Thyroid gland (tissue), 4 donors: ENCODE measurements at places on chromosomes 7 and 10. TPM values are rescaled to one million over a fixed set of nuclear protein-coding genes. Genes with fewer than 3 reads are reported as not detected.

UPK3BL2 gene
- total RNA-seq, result 17.5 TPM

GATA3 gene
- 1.7 TPM for total RNA-seq

CCAR1 gene
- 77.1 TPM for total RNA-seq

ACTL6B gene
- total RNA-seq, result not detected

- H3K4me1 ChIP-seq, result no peaks in the 10 kb centered on the region
- no peaks in the 10 kb centered on the region for H3K27me3 ChIP-seq
- no peaks in the 10 kb centered on the region for H3K36me3 ChIP-seq
Observed at GRCh38 chr7:142168746-142169145, 57.2 kb downstream of the MGAM2 start.

DNA sequence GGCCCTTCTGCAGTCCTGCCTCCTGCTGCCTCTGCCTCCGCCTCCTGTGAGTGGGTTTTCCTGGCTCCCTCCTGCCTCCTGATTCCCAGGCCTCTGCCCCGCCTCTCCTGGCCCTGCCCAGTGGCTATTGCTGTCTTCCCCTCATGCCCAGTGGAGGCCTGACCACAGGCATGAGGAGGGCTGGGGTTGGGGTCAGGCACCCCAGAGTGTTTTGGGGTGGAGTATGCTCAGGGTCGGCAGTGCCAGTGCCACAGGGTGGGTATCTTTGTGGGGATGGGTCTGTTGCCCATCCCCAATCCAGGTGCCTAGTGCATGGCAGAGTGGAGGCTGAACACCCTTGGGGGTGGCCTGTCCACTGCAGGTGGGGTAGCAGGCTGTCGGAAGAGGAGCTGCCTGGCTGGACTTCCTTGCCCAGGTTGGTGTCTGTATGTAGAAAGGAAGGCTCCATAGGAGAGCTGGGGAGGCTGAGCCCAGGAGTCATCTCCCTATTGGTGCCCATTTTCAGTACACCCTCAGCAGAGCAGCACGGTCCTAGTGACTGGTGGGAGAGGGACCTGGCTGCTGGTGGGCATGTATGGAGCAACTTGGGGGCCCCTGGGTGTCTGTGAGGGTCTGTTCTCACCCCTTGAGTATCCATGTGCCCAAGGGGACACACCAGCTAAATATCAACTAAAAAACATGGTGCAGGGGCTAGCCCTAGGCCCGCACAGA lies 62.2 kb downstream of the ARHGAP22 start:
- DNase-seq, result peak; percentile 71
- H3K4me3 ChIP-seq, result no peak overlapping the region
- H3K27me3 ChIP-seq, result no peaks in the 10 kb centered on the region
- H3K4me1 ChIP-seq, result peaks cover 26% of the 10 kb centered on the region
- no peaks in the 10 kb centered on the region for H3K36me3 ChIP-seq
- H3K27ac ChIP-seq, result peak overlapping the region; percentile 38

DNA sequence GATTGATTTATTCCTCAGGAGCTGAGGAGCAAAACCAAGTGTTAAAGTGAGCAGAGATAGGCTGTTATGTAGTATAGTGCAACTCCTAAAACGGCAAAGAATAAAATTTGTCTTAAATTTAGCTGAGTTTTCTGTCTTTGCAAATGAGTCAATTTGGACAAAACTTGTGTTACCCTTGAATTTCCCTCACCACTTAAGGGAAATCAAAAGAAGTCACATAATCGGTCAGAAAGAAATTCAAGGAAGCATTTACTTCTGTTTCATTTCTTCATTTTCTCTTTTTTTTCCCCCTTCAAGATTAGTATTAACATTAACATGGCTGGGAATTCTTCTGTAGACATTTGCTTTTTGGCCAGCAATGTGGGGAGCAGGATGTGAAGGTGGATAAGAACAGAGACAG lies 13.9 kb downstream of the LSMEM1 start:
- no peaks in the 10 kb centered on the region for H3K36me3 ChIP-seq
- H3K27ac ChIP-seq, result no peak overlapping the region
- no peak for DNase-seq
- H3K4me1 ChIP-seq, result no peaks in the 10 kb centered on the region

- no peak overlapping the region for H3K27ac ChIP-seq
- no peak for DNase-seq
- H3K4me1 ChIP-seq, result no peaks in the 10 kb centered on the region
- no peaks in the 10 kb centered on the region for H3K36me3 ChIP-seq
- H3K27me3 ChIP-seq, result no peaks in the 10 kb centered on the region
- H3K4me3 ChIP-seq, result no peak overlapping the region
Observed at GRCh38 chr10:76769161-76769560, 868.4 kb downstream of the KCNMA1 start.

DNA sequence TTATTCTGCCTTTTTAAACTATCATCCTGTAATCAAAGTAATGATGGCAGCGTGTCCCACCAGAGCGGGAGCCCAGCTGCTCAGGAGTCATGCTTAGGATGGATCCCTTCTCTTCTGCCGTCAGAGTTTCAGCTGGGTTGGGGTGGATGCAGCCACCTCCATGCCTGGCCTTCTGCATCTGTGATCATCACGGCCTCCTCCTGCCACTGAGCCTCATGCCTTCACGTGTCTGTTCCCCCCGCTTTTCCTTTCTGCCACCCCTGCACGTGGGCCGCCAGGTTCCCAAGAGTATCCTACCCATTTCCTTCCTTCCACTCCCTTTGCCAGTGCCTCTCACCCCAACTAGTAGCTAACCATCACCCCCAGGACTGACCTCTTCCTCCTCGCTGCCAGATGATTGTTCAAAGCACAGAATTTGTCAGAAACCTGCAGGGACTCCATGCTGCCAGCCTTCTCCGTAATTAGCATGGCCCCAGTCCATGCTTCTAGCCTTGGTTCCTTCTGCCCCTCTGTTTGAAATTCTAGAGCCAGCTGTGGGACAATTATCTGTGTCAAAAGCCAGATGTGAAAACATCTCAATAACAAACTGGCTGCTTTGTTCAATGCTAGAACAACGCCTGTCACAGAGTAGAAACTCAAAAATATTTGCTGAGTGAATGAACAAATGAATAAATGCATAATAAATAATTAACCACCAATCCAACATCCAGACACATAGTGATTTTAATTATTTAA lies 151.7 kb downstream of the EGFR start:
- H3K36me3 ChIP-seq, result peaks cover 38% of the 10 kb centered on the region
- H3K4me1 ChIP-seq, result peaks cover 17% of the 10 kb centered on the region
- DNase-seq, result no peak
- H3K27me3 ChIP-seq, result no peaks in the 10 kb centered on the region
- H3K4me3 ChIP-seq, result no peak overlapping the region

DNA sequence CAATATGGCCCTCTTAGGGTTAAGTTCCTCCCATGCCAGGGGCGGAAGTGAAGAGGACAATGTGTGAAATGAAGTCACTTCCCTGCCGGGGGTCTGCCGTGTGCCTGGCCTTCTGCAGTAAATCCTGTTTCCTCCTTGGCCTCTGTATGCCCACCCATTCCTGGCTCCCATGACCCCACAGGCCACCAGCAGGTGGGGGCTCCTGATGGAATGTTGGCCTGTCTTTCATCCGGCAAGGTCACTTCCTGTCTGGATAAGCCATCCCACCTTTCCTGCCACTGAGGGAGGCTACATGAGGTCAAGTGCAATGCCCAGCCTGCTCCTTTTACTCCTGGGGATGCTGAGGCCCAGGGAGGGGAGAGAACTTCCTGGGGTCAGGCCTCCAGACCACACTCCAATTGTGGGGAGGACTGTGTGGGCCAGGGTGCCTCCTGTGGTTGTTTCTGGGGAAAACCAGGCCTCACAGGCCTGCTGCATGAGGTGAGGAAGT lies 22.3 kb downstream of the PALD1 start:
- no peak for DNase-seq
- H3K4me3 ChIP-seq, result no peak overlapping the region
- no peaks in the 10 kb centered on the region for H3K36me3 ChIP-seq
- H3K27me3 ChIP-seq, result no peaks in the 10 kb centered on the region
- H3K27ac ChIP-seq, result no peak overlapping the region
- H3K4me1 ChIP-seq, result no peaks in the 10 kb centered on the region

DNA sequence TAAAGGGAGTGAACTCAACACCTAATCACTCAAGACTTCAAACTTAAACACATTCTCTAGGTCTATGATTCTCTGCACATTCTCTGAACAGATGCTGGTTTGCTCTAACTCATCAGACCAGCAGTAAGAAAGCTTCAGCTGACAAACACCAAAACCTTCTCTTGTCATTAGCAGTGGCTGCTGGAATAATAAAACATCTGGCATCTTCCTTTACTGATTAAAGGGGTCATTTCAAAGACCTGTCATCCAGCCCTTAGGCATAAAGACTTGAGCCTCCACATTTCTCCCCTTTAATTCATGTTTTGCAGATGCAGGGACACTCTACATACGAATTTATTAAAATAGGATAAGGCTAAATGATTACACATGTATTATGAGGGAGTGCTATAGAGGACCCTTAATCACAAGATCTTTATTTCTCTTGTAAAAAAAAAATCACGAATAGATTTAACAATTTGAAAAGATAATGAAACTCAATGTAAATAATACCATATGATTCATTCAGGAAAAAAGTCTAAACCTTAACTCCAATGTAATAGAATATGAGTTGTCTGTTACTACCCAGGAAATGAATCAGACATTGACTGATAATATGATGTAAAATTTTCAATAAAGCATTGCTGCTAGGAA lies 152.4 kb upstream of the GNAI1 start:
- H3K4me1 ChIP-seq, result no peaks in the 10 kb centered on the region
- DNase-seq, result no peak
- H3K27me3 ChIP-seq, result no peaks in the 10 kb centered on the region
- no peak overlapping the region for H3K4me3 ChIP-seq
- H3K27ac ChIP-seq, result no peak overlapping the region

DNA sequence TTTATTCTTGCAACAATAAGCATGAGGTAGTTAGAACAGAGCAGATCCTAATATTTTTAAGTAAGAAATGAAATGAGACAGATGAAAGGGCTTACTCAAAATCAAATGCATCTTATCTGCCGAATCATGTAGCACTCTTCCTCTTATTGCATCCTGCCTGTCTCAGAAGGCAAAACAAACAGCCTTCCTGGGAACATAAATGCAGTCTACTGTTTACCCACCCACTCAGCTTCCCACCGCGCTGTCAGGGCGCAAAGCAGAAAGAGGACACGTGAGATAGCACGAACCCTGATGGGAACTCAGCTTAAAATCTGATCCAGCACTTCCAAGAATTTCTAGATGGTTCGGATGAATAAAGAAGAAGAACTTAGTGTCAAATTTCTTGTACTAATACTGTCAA lies 114.4 kb upstream of the CDK1 start:
- H3K27me3 ChIP-seq, result no peaks in the 10 kb centered on the region
- H3K4me1 ChIP-seq, result peaks cover 10% of the 10 kb centered on the region
- no peaks in the 10 kb centered on the region for H3K36me3 ChIP-seq
- DNase-seq, result no peak
- no peak overlapping the region for H3K27ac ChIP-seq
